ENCODE measurements at places on chromosomes 6 and 20. TPM values are rescaled to one million over a fixed set of nuclear protein-coding genes. Genes with fewer than 3 reads are reported as not detected.

HSPA12B gene
- not detected for total RNA-seq

- no peak for DNase-seq
Measured at GRCh38 chr6:27765028-27765590, 147.1 kb downstream of the OR2B2 start.

MEI4 gene
- not detected for total RNA-seq

GRCh38 chr6:5331845-5332442, 70.6 kb downstream of the FARS2 start:
- no peak for DNase-seq

- DNase-seq = no peak
Measured at GRCh38 chr6:150200428-150201100, 57.7 kb downstream of the PPP1R14C start.

DNA sequence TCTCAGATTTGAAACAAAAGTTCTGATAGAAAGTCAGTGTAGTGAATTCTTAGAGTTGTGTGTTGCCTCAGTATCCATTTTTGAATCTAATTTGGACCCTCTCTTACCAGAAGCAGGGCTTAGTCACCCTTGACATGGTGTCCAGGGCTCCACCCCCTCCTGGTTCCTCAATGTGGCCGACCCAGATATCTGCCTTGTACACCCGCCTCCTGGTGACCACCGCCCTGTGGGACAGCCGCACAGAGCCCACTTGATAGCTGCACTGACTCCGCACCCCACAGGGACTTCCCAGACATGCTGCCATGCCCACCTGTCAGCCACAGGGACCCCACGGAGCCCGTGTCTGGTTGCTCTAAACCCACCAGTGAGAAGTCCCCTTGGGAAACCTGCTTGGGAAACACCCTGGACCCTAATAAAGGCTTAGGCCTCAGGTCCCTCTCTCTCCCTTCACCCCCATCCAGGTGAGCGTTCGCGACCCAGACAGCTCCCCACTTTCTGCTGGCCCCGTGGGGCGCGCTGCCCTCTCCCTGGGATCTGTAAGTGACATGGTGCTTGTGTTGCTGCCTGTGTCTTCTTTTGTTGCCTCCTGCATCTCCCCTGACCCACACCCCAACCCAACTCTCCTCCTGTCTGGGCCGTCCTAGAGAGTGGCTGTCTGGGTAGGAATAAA, 47.2 kb upstream of the SYNDIG1 start:
- no peak for DNase-seq

DNA sequence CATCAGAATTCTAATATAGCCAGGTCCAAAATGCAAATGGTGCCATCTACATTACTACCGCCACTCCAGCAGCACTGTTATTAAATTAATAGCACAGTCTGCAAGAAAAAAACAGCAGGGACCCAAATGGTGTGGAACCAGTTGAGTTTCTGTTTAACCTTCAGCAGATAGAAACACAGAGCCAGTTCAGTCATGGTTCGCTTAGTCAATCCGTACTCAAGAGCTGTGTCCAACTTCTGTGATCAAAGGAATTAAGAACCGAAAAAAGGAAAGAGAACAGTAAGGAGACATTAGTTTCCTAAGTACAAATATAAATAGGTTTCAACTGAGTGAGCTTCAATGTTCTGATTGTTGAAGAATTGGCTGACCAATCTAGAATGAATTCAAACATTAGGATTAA, 107.7 kb downstream of the TRDN start:
- no peak for DNase-seq

DNA sequence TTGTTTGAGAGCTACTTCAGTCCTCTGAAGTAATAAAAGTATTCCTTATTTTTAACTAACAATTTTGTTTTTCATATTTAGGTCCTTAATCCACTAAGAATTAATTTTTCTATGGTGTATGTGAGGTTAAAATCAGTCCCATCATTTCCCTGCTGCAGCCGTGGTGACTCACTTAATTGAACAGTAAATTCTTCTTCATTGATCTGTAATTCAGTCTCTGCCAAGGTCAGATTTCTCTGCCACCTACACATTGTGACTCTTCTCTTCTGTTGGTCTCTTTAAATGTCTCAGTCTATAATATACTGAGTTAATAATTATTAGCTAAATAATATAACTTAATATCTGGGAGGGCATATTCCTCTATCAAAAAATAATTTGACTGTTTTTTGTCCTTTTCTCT, 262.3 kb downstream of the UTRN start:
- DNase-seq = no peak
